Tibial nerve (tissue), 4 donors: ENCODE measurements at places on chromosomes 12 and 14.

DNA sequence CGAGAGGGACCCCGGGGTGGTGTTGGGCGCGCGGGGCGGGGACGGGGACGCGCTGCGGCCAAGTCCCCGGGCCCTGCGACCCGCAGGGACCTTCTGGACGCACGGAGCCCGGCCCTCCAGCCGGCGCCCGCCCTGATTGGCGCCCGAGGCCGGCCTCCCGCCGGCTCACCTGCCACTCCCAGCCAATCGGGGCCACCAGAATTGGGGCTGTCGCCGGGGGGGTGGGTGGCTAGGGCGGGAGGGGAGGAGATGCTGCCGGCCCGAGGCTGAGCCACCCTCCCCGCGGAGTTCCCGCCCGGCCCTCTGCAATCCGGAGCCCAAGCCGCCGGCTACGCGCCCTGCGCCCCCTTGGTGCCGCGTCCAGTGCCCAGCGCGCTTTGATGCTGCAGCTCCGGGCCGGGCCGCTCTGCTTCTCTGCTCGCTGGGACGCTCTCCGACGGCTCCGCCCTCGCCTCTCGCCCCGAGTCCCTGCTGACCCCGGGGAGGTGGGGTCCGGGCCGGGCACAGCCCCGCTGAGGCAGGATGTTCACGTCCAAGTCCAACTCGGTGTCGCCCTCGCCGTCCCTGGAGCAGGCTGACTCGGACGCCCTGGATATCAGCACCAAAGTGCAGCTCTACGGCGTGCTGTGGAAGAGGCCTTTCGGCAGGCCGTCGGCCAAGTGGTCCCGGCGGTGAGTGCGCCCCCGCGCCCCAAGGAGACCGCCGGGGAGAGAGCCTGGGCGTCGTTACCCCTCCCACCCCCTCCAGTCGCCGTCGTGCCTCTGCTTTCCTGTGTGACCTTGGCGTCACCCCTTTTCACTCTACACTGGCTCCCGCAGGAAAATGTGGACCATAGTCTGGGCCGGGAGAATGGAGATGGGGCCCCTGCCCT lies at the start of gene PLEKHD1:
Gene PLEKHD1 (plus strand): TSS at position 285 of the 871 bp plus-strand sequence. CDS start 238 bp downstream, at position 523.
- DNase-seq, result no peak

- DNase-seq, result no peak
Measured at GRCh38 chr14:70622111-70622712, 19.5 kb upstream of the TTC9 start.

DNA sequence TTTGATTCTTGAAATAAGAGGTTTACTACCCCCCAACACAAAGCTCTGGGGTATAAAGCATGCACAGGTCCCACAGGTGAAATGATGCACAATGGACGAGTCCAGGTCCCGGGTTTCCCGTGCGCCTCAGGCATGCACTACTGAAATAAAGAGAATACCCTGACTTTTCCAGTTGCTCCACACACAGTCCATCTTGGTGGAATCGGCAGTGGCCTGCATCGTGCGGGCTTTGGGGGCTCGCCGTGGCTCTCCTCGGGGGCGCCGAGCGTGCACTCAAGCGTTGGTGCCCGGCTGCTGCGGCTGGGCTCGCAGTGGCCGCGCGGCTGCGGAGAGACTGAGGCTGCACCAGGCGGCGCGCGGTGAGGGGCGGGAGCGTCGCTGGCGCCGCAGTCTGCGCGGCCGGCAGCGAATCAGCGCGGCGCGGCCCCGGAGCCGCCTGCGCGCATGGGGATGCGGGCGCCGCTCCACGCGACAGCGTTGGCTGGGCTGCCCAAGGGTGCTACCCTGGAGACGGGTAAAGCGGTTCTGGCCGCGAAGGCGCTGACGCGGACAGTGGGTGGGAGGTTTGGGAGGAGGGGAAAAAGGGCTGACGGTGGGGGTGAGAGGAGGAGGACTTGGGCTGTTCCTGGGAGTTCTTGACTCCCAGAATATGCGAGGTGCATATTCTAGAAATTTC lies 53.8 kb upstream of the CCDC175 start:
- DNase-seq, result no peak

DNA sequence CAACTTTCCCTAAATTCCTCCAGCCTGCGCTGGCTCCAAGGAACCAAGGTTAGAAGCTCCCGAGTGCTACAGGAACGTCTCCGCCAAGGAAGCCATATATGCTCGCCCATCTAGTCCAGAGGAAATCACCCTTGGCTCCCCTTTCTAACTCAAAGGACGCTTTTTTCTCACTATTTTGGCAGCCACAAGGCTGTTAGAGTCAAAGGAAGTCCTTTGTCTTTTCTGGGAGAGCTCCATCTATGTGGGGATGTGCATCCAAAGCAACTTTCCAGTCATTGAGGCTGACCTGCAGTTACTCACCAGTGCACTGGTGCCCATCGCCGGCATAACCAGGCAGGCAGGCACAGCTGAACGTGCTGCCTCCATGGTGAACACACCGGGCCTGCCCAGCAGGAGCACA lies 37.6 kb downstream of the RTRAF start:
- DNase-seq, result no peak

GRCh38 chr12:25438638-25439037 lies 114.4 kb downstream of the LMNTD1 start:
- no peak for DNase-seq

- DNase-seq, result no peak
Measured at GRCh38 chr12:112577473-112578329, 159.0 kb downstream of the PTPN11 start.

DNA sequence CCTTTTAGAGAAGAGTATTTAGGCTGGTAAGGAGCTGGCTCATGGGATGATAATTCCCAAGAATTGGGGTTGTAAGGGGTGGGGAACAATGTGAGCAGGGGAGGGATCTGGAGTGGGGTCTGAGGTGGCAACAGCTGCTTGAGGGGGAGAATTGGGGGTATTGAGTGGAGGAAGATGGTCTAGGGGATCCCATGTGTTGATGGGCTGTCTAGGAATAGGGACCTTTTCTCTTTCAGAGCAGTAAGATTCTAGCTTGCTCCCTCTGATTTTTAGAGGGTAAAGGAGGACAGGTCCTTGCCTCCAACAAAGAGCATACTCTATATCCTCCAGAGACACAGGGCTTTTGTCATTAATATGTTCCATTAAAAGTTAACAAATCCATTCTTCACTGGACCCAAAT lies 22.4 kb downstream of the CLEC2A start:
- no peak for DNase-seq

DNA sequence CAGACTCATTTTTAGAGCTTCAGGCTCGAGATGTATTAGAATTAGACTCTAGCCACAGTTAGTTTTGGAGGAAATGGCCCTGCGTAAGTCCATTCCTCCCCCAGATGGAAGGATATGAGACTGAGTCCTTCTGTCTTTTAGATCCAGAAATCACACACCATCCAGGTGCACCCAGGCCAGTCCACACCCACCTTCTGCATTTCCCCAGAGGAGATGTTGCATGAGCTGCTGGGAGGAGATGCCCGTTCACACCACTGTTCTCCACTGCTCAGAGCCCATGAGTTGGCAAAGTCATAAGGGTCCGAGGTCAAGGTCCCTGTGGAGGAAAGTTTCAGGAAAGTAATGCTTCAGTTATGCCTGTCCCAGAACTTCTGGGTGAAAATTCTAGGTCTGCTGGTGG lies 29.2 kb downstream of the VWF start:
- DNase-seq, result no peak

GRCh38 chr12:12983420-12984035 lies 16.5 kb downstream of the HEBP1 start:
- no peak for DNase-seq

DNA sequence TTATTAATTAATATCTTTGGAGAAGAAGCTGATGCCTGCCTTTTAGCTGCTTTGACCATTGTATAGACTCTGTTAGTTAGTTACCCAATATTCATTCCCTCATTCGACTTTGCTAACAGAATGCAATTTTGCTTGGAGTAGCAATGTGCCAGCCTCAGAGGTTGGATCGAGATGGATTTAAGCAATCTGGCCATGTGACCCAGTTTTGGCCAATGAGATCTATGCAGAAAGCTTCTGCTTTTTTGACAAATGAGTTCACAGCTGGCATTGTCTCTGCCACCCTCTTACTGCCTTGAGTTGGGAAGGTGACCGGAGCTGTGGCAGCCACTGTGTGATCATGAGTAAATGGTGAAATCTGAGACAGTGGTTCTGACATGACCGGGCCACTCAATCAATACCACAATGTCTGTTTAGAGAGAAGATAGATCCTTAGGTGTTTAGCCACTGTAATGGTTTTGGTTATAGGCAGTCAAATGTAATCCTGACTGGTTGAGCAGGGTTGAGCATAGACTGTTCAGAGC lies 74.9 kb upstream of the MED13L start:
- no peak for DNase-seq

GRCh38 chr12:95168746-95169145 lies 48.5 kb downstream of the FGD6 start:
- DNase-seq, result no peak

DNA sequence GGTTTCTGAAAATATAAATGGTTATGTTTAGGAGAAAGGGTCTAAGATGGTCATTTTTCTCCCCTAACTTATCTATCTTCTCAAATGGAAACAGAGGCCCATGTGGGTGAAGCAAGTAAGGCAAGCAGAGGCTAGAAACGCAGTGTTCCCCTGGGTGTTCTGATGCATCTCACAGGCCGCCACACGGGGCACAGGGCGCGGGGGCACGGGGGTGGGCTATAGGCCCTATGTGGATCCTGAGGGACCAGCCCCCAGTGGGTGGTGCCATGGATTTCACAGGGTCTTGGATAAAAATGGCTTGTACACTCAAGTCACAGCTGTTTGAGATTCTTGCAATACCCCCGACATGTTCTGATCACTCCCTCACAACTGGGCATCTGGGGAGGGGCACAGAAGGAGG lies 17.7 kb downstream of the ACTN1 start:
- DNase-seq, result no peak

DNA sequence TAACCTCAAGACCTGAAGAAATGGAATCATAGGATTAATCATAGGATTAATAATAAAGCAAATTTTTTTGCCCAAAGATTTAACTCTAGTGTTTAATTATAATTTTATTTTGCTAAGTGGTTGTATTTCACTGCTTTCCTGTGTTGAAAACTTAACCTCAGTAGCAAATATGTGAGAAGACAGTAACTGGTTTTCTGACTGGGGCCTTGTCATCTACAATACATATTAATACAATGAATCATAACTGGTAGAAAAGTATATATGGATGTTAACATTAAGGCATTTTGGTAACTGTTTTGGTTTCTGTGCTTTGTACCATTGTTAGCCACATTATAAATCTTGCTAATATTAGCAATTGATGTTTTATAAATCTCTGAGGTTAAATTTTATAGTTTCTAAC lies 92.2 kb downstream of the ACSS3 start:
- DNase-seq, result no peak

- no peak for DNase-seq
Measured at GRCh38 chr14:100341301-100342031, 18.3 kb downstream of the SLC25A47 start.

- DNase-seq, result peak; percentile 47
Measured at GRCh38 chr14:105069871-105070759, 4.9 kb upstream of the GPR132 start.

DNA sequence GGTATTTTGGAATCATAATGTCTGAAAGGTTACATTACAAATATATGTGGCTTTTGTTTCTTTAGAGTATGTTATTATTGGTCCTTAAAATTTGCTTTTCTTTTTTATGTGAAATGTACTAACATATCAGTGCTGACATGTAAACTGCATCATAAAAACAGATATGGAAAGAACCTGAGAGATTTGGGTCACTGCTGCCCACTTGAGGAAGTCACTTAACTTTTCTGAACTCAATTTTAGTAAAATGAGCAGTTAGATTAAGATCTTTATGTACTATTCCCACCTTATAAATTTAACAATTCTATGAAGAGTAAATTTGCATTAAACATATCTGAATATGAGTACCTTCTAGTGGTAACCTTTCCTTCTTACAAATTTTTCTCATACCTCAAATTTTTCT lies 7.5 kb downstream of the PTGR2 start:
- DNase-seq, result no peak

- DNase-seq, result no peak
Measured at GRCh38 chr12:107567876-107568619, 117.6 kb upstream of the PWP1 start.

GRCh38 chr12:89154743-89155499 lies 197.4 kb downstream of the DUSP6 start:
- no peak for DNase-seq

- DNase-seq, result no peak
Measured at GRCh38 chr14:53957739-53958138, 1.1 kb upstream of the BMP4 start.

GRCh38 chr12:66188584-66189485 lies at the start of gene IRAK3:
Gene IRAK3 (plus strand): TSS chr12:66189214. CDS start chr12:66189300, 86 bp downstream.
- DNase-seq, result peak; percentile 80

GRCh38 chr14:75542588-75543091 lies 20.4 kb downstream of the BATF start:
- DNase-seq, result peak; percentile 36

- peak; percentile 63 for DNase-seq
Measured at GRCh38 chr12:55724226-55724939, 4.2 kb downstream of the RDH5 start.

DNA sequence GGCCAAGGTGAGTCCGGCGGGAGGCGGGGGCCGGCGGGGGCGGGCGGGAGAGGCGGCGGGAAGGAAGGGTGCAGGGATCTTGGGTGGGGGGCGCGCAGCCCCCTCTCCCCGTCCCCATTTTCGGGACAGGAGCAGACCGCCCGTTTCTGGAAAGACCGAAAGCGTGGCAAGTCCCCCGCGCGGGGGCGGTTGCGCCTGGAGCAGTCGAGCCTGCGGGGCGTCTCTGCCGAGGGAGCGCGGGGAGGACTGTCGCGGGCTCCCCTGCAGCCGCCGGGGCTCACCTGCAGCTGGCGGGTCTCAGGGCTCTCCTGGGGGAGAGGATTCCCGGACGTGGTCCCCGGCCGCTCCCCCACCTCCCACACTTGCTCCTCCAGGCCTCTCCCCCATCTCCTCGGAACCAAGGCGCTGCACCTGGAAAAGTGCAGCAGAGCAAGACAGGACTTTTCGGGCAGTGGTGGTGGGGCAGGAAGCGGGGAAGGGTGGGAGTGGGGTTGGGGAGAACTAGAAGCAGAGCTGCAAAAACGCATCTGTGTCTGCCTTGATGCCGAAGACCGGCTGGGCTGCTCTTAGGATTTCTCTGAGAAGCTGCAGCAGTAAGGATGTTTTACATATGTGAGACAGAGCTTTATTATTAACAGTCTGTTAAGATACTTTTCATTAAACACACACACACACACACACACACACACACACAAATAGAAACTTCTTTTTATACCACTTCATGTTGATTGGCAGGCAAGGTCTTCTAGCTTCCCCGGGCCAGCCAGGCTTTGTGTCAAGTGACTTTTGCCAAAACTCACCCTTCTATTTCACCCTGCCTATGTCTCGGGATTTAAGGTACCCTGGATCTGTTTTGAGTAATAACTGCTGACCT lies 677 bp downstream of the C12orf75 start:
- DNase-seq, result no peak

DNA sequence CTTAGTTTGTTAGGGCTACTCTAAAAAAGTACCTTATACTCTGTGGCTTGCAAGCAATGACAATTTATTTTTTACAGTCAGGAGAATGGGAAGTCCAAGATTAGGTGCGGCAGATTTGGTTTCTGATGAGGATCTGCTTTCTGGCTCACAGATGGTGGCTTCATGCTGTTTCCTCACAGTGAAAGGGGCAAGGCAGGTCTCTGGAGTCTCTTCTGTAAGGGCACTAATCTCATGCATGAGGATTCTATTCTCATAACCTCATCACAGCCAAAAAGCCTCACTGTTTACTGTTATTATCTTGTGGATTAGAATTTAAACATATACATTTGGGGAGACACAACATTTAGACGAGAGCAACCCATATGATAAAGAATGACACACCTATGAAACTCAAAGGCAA lies 1957.4 kb upstream of the SEL1L start:
- no peak for DNase-seq
